ENCODE measurements at places on chromosomes 12 and 14. TPM values are rescaled to one million over a fixed set of nuclear protein-coding genes. Genes with fewer than 3 reads are reported as not detected.

- peak; percentile 47 for DNase-seq
- H3K4me3 ChIP-seq, result peak overlapping the region; percentile 18
- peak overlapping the region; percentile 77 for H3K27ac ChIP-seq
- no peaks in the 10 kb centered on the region for H3K36me3 ChIP-seq
- H3K27me3 ChIP-seq, result no peaks in the 10 kb centered on the region
Measured at GRCh38 chr12:45260104-45260815, 44.4 kb downstream of the ANO6 start.

DNA sequence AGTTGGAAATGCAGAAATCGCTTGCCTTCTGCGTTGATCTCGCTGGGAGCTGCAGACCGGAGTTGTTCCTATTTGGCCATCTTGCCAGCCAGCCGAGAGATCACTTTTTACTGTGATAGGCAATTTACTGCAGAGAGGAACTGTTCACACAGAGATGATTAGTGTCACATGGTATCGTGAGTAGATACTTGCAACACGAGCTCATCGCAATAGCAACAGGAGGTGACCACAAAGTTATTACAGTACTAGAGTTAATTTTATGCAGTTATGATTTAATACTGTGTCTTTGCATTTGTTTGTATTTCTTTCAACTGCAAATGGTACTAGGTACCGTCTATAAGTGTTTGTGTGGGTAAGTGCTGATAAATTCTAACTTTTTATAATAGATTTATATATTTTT lies 27.8 kb downstream of the NOPCHAP1 start:
- H3K4me3 ChIP-seq, result no peak overlapping the region
- no peaks in the 10 kb centered on the region for H3K36me3 ChIP-seq
- H3K4me1 ChIP-seq, result no peaks in the 10 kb centered on the region
- H3K27ac ChIP-seq, result no peak overlapping the region
- DNase-seq, result no peak

DNA sequence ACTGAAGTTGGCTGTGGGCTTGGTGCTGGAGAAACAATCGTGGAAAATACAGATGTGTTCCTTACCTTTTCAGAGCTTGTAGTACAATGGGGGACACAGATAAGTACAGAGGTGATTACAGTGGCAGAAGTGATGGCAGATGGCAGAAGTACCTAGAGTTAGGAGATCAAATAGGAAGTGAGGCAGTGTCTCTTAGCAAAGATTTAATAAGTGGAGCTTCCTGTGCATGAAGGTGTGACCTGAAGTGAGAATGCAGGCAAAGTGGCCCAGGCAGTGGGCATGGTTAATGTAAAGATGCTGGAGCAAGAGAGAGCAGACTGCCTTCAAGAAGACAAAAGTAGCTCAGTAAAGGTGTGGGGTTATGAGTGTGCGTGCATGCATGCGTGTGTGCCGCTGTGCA lies 16.0 kb downstream of the LRRK2 start:
- no peak overlapping the region for H3K27ac ChIP-seq
- peaks cover 3% of the 10 kb centered on the region for H3K36me3 ChIP-seq
- H3K4me3 ChIP-seq, result no peak overlapping the region
- no peak for DNase-seq
- no peaks in the 10 kb centered on the region for H3K4me1 ChIP-seq

GRCh38 chr12:33439587-33440011 lies at the start of gene SYT10:
TSS of gene SYT10 (minus strand) at chr12:33439819. CDS start at chr12:33439522, 297 bp downstream.
- H3K27ac ChIP-seq, result no peak within 1 kb of the TSS
- H3K4me3 ChIP-seq, result peak within 1 kb of the TSS; percentile 78
- peak; percentile 64 for DNase-seq
- no peaks in the 10 kb centered on the region for H3K4me1 ChIP-seq

- no peak for DNase-seq
- no peak overlapping the region for H3K4me3 ChIP-seq
- H3K36me3 ChIP-seq, result no peaks in the 10 kb centered on the region
- no peaks in the 10 kb centered on the region for H3K27me3 ChIP-seq
- no peak overlapping the region for H3K27ac ChIP-seq
Measured at GRCh38 chr12:4278329-4279197, 5.0 kb downstream of the CCND2 start.

- H3K4me1 ChIP-seq, result peaks cover 28% of the 10 kb centered on the region
- no peaks in the 10 kb centered on the region for H3K36me3 ChIP-seq
- H3K27me3 ChIP-seq, result no peaks in the 10 kb centered on the region
- peak; percentile 29 for DNase-seq
- H3K4me3 ChIP-seq, result peak overlapping the region; percentile 90
Measured at GRCh38 chr12:120536064-120536791, 2.1 kb downstream of the RNF10 start.

DNA sequence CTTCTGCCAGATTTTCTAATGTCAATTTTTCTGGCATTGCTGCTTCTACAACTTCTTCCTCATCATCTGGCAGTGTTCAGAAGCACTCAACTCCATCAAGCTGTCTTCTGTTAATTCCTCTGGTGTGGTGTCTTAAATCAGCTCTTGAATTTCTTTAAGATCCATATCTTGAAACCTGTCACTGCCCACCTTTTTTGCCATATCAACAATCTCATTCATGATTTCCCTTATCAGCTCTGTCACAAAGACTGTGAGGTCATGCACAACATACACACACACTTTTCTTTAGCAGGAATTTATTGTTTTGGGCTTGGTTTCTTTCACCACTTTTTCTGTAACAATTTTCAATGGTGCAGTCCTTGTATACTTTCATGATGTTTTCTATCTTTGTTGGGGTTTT lies 7.2 kb downstream of the THAP2 start:
- H3K4me3 ChIP-seq, result no peak overlapping the region
- peaks cover 2% of the 10 kb centered on the region for H3K36me3 ChIP-seq
- no peak for DNase-seq
- no peaks in the 10 kb centered on the region for H3K4me1 ChIP-seq

The ANKRD33 gene
- total RNA-seq, result not detected

The MYH6 gene
- 0.03 TPM for total RNA-seq

The NDUFA12 gene
- total RNA-seq, result 79.0 TPM

The NGB gene
- total RNA-seq, result not detected

The AGAP2 gene
- 3.7 TPM for total RNA-seq

The FGF23 gene
- not detected for total RNA-seq

Measured in kidney (tissue), 22 donors.